Activated T-helper 2 cell treated with anti-CD3 and anti-CD28 coated beads, Interferon-gamma antibody, Interleukin-2, Interleukin-4, amounts not matched to agents 10 μg/mL and 5 μg/mL and 100 μg/mL, durations not matched to agents 14 hours and 24 hours and 36 hours (primary cell): ENCODE measurements at places on chromosomes 11 and 22.

DNA sequence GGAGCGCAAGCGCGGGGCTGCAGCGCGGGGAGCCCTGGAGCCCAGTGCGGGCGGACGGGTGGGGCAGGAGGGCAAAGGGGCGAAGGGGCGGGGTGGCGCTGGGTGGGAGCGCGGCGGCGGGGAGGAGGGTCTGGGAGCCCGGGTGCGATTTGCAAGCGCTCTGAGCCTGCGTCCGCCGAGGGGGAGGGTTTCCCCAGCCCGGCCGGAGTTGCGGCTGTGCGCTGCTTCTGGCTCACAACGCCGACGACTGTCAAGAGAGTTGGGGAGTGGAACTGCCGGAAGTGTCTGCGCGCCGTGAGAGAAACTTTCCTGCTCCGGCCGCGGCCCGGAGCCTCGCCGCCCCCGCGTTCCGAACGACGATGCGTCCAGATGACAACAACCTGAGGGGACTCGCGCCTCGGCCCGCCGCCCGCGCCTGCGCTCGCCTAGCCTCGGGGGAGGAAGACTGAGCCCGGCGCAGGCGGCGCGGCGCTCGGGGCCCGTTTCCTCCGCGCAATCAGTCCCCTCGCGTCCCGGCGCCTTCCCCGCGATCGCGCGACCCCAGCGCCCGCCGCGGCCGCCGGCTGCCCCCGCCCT, at the start of gene ARHGAP42:
TSS of gene ARHGAP42 (plus strand) at position 235 of the 576 bp plus-strand sequence. CDS start 391 bp downstream, outside the sequence.
- no peak within 1 kb of the TSS for H3K27ac ChIP-seq
- peaks cover 4% of the 10 kb centered on the region for H3K4me1 ChIP-seq
- DNase-seq = peak; percentile 12
- H3K4me3 ChIP-seq = peak within 1 kb of the TSS; percentile 78
- peaks cover 31% of the 10 kb centered on the region for H3K27me3 ChIP-seq

GRCh38 chr11:108551651-108552462, 41.7 kb downstream of the EXPH5 start:
- no peaks in the 10 kb centered on the region for H3K27me3 ChIP-seq
- H3K4me3 ChIP-seq = no peak overlapping the region
- H3K4me1 ChIP-seq = no peaks in the 10 kb centered on the region
- DNase-seq = no peak
- H3K27ac ChIP-seq = no peak overlapping the region
- H3K36me3 ChIP-seq = no peaks in the 10 kb centered on the region

DNA sequence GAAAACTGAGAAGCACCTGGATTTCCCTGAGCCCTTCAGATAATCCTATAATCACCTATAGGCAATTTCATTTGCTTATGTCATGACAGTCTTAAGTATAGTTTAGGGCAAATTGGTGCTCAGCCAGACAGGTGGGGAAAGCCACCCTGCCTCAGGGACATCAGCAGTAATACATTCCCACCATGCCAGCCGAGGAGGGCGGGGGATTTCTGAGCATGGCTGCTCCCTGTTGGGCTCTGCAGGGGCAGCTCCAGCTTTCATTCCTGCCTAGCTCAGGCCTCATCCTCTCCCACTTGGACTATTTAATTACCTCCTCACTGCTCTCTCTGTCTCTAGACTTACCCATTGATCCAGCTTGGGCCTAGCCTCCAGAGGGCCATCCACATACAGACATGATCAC, 9.0 kb upstream of the DRD2 start:
- no peaks in the 10 kb centered on the region for H3K36me3 ChIP-seq
- H3K4me3 ChIP-seq = no peak overlapping the region
- DNase-seq = no peak
- no peaks in the 10 kb centered on the region for H3K4me1 ChIP-seq
- H3K27ac ChIP-seq = no peak overlapping the region
- peaks cover 15% of the 10 kb centered on the region for H3K27me3 ChIP-seq

- H3K27me3 ChIP-seq = no peaks in the 10 kb centered on the region
- DNase-seq = no peak
- H3K4me1 ChIP-seq = peaks cover 21% of the 10 kb centered on the region
- H3K4me3 ChIP-seq = no peak within 1 kb of the TSS
- no peaks in the 10 kb centered on the region for H3K36me3 ChIP-seq
These were observed at the start of gene CD248 for GRCh38 chr11:66316849-66317251. CD248 (minus strand) TSS chr11:66317044; CDS start chr11:66317027, 17 bp downstream.

DNA sequence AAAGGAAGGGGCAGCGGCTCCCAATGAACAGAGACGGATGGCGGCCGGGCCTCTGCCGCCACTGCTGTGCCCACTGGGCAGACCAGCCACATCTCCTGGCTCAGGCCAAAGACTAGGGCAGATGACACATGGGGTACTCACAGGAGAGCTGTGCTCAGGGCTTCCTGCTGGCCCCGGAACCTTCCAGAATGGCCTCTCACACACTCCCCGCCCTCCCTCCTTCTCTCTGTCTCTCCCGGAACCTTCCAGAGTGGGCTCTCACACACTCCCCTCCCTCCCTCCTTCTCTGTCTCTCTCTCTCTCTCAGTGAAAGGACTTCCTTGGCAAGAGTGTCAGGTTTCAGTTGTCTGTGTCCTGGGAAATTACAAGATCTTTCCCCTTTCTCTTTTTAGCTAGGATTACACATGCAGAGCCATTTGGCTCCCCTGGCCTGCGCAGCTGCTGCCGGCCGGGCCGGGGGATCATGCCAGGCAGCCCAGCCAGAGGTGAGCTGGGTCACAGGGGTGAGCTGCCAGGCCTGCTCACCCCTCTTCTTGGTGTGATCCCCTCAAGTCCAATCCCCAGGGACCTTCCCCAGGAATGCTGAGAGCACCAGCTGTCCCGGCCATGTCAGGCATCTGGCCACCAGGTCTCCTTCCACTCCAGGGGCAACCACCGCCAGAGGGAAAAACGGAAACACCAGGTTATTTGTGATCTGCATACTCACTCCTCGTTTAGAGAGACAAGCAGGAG, 45.3 kb upstream of the ADA2 start:
- no peak for DNase-seq
- H3K36me3 ChIP-seq = no peaks in the 10 kb centered on the region
- peaks cover 20% of the 10 kb centered on the region for H3K4me1 ChIP-seq
